ENCODE measurements at places on chromosomes 6 and 20.
A peak's percentile ranks its signal among the peaks of the same experiment; 100 is the strongest.

- H3K36me3 ChIP-seq, result no peaks in the 10 kb centered on the region
- no peaks in the 10 kb centered on the region for H3K4me1 ChIP-seq
- no peaks in the 10 kb centered on the region for H3K27me3 ChIP-seq
- DNase-seq, result no peak
Measured at GRCh38 chr6:126967296-126968005, 151.0 kb upstream of the RSPO3 start.

DNA sequence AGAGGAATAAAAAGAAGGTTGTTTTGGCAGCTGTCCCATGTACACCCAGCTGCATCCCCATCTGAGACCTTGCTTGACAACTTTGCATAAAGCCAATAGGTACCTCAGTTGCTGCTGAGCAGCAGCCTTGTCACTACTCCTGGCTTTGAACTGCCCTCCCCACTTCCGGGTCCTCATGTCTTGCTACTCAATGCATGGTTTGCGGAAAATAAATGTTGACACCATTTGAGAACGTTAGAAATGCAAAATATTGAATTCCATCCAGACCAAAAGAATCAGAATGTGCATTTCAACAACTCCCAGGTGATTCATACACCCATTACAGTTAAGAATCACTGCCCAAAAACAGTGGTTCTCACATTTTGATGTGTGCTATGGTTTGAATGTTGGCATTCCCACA, 32.9 kb downstream of the GPX5 start:
- peaks cover 3% of the 10 kb centered on the region for H3K4me1 ChIP-seq
- no peak overlapping the region for H3K4me3 ChIP-seq
- peaks cover 17% of the 10 kb centered on the region for H3K27me3 ChIP-seq
- peaks cover 3% of the 10 kb centered on the region for H3K36me3 ChIP-seq
- no peak overlapping the region for H3K27ac ChIP-seq
- DNase-seq, result no peak

DNA sequence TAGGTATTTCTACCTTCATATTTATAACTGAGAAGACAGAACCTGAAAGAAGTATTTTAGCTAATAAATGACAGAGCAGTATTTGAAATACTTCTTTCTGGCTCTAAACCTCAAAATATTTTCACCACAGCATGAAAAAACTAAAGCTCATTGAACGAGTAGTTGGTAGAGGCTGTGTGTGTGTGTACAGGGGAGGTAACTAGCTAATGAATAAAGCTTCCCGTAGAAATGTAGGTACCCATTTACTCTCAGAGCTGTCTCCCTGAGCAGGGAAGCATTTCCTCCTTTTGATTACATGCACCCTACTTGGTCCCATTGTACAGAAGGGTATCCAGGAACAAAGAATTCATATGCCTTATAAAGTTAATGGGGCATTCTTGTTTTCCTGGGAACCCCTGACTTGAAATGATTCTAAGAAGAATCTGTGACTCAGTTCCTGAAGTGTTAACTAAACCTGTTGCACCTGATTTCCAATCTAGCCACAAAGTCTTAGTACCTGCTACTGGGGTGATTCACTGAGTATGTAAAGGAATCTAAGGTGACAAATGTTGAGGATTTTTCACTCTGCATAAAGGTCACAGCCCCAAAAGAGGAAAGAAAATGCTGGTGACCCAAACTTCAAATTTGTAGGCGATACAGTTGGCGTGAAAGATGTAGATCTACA, 12.5 kb downstream of the CRYBG1 start:
- no peaks in the 10 kb centered on the region for H3K36me3 ChIP-seq
- no peak overlapping the region for H3K27ac ChIP-seq
- H3K4me1 ChIP-seq, result no peaks in the 10 kb centered on the region

- H3K27me3 ChIP-seq, result peaks cover 66% of the 10 kb centered on the region
- H3K36me3 ChIP-seq, result no peaks in the 10 kb centered on the region
- H3K4me3 ChIP-seq, result no peak overlapping the region
- no peaks in the 10 kb centered on the region for H3K4me1 ChIP-seq
- H3K27ac ChIP-seq, result no peak overlapping the region
Measured at GRCh38 chr20:47740121-47740861, 45.0 kb downstream of the SULF2 start.

GRCh38 chr6:129472239-129472638, 237.7 kb downstream of the ARHGAP18 start:
- no peak overlapping the region for H3K27ac ChIP-seq
- no peak for DNase-seq
- H3K4me3 ChIP-seq, result no peak overlapping the region
- no peaks in the 10 kb centered on the region for H3K36me3 ChIP-seq

- peak overlapping the region; percentile 92 for H3K27ac ChIP-seq
- peaks cover 9% of the 10 kb centered on the region for H3K36me3 ChIP-seq
- H3K27me3 ChIP-seq, result peaks cover 2% of the 10 kb centered on the region
- peaks cover 48% of the 10 kb centered on the region for H3K4me1 ChIP-seq
- H3K4me3 ChIP-seq, result peak overlapping the region; percentile 82
Measured at GRCh38 chr6:46011188-46012085, 4.2 kb downstream of the CLIC5 start.

- no peak for DNase-seq
- no peak overlapping the region for H3K4me3 ChIP-seq
- H3K27me3 ChIP-seq, result peaks cover 83% of the 10 kb centered on the region
- H3K4me1 ChIP-seq, result no peaks in the 10 kb centered on the region
Measured at GRCh38 chr20:48230216-48230615, 444.9 kb upstream of the SULF2 start.

GRCh38 chr6:29516108-29516507, 28.4 kb upstream of the MAS1L start:
- peaks cover 7% of the 10 kb centered on the region for H3K4me1 ChIP-seq
- no peak overlapping the region for H3K27ac ChIP-seq
- no peaks in the 10 kb centered on the region for H3K36me3 ChIP-seq
- no peak overlapping the region for H3K4me3 ChIP-seq

DNA sequence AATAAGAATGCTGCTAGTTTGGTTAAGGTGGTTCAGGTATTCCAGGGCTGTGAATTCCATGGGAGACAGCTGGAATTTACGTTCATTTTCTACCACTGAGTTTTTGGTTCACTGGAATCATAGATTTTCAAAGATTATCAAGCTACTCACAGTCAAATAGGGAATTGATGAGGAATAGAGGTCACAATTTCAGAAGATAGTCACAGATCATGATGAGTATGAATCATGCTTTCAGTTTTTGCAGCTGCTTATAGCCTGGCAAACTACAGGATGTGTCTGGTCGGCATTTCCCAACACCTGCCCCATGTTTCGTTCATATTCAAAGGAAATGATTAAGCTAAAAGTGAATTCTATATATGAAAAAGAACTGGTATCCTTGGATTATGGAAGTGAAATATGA, 58.7 kb downstream of the BCKDHB start:
- no peak overlapping the region for H3K27ac ChIP-seq
- no peak for DNase-seq
- H3K36me3 ChIP-seq, result peaks cover 3% of the 10 kb centered on the region
- peaks cover 7% of the 10 kb centered on the region for H3K4me1 ChIP-seq

DNA sequence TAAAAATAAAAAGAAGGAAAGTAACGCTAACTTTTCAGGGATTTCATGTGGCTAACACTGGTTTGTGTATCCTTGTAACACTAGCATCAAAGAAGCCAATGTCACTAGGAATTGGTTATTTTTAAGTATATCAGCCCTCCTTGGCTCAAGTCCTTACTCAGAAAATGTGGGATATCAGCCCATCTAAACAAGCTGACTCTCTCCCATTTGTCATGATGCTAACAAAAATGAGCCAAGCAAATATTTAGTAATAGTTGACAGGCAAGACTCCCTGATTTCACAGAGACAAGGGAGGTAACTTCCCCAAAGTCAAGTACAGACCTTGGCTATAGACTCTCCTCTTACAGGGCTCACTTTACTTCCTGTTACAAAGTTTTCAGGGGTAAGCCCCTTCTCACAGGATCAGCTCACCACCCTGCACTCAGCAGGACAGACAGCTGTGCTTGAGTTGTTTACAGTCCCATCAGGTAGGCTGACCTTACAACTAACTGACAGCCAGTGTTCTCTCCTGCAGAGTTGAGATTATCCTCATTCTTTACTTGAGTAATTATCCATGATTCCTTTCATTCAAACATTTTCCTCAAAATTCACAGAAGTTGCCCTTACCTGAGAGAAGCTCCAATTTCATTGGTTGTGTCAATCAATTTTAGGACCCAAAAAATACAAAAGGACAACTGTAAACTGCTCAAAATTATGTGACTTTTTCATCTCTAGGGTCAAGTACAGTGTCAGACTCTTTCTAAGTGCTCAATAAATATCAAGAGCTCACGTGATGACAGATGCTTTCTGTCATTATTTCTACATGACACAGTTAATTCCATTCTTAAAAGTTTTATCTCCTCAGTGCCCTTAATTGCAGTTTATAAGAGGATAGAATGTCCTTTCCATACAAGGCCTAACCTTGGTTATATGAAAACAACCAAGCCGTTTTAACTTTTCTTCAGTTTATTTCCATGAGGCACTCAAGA, 38.1 kb upstream of the BMP5 start:
- H3K4me1 ChIP-seq, result no peaks in the 10 kb centered on the region
- no peak for DNase-seq
- peaks cover 3% of the 10 kb centered on the region for H3K36me3 ChIP-seq
- H3K27ac ChIP-seq, result no peak overlapping the region
- no peaks in the 10 kb centered on the region for H3K27me3 ChIP-seq

DNA sequence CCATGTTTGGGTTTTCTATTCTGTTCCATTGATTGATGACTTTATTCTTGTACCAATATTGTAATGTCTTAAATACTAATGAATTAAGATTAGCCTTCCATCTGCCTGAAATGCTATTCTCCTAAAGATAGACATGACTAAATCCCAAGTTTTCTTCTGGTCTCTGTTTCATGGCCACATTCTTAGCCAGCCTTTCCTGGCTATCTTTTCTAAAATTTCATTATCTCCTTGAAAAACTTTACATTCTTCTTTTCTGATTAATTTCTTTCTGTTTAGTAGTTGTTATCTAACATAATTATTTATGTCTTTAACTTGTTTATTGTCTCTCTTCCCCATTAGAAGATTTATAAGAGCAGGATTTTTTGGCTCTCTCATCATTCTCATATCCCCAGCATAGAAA, 4.4 kb upstream of the PRIM2 start:
- H3K36me3 ChIP-seq, result peaks cover 3% of the 10 kb centered on the region
- H3K27ac ChIP-seq, result no peak overlapping the region
- peaks cover 19% of the 10 kb centered on the region for H3K27me3 ChIP-seq
- no peak overlapping the region for H3K4me3 ChIP-seq

DNA sequence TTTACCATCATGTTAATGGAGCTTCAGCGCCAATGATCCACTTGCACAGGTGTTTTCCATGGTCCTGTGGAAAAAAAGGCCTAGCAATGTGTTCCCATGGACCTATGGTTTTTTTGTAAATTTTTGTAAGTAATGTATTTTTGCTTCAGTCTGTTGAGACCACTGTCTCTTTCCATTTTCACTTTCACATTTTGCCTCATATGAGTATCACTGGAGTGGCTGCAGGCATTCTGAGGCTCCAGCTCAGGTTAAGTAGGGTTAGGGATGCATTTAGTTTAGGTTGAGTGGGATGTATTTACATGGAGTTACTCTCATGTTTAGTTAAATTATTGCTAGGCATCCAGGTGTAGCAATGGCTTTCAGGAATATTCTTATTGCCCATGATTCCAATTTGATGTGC, 19.2 kb upstream of the LMBRD1 start:
- H3K27me3 ChIP-seq, result no peaks in the 10 kb centered on the region
- peak overlapping the region; percentile 76 for H3K4me3 ChIP-seq
- no peak for DNase-seq
- peaks cover 34% of the 10 kb centered on the region for H3K4me1 ChIP-seq

DNA sequence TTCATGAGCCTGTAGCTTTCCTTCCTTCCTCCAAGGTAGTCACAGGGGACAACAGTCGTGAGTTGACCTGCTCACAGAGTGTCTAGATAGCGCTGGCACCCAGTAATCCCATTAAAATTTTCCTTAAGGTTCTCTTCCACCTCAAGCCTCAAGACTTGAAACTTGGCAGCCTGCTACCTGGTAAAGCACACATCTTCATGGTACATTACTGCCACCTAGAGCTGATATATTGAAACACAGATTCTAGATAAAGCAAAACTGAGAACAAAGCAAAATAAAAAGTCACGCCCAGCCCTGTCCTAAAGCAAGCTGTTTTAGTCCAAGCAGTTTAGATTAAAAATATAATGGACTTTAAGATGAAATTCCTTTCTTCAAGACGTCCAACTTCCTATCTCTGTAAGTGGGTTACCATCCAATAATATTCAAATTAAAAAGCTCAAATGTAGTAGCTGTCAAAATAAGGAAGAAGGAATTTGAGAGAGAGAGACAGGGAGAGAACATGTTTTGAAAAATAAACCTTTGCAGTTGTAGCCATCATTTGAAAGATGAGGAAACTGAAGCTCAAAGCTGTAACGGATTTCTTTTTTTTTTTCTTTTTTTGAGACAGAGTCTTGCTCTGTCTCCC, 50.7 kb upstream of the CD83 start:
- H3K36me3 ChIP-seq, result no peaks in the 10 kb centered on the region
- peaks cover 22% of the 10 kb centered on the region for H3K27me3 ChIP-seq
- DNase-seq, result peak; percentile 10
- no peak overlapping the region for H3K27ac ChIP-seq
- H3K4me1 ChIP-seq, result peaks cover 4% of the 10 kb centered on the region

DNA sequence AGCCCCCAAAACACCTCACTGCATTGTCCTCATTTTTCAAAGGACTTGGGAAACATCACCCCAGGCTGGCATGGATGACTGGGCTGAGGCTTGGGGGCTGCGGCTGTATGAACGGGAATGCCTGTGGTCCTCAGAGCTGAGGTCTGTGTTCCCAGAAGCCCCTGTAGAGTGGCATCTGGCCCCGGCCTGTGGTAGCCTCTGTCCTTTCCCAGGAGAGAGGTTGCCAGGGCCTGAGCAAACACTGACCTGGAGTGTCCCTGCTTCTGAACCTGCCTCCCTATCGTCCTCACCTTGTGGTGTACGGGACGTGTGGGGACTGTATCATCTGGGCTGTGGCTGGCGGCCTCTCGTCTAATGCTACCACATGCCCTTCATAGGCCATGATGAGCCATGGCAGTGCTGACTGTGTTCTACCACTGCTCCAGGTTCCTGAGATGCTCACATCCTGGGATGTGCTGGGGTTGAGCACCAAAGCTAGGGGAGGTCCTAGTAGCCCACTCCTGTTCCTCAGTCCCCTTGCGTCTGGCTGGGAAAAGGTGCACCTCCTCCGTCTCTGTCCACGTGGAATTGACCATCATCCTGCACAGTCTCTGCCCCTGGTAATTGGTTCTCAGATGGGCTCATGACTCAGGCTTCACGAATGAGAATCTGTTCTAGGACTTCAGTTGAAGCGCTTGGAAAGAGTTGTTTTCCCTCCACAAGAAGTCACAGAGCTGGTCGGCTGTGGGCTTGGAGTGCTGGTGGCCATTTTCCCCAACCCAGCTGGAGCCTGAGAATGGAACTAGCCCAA, 27.6 kb downstream of the PHACTR3 start:
- H3K27me3 ChIP-seq, result peaks cover 42% of the 10 kb centered on the region
- no peaks in the 10 kb centered on the region for H3K4me1 ChIP-seq
- no peaks in the 10 kb centered on the region for H3K36me3 ChIP-seq
- DNase-seq, result no peak

- H3K27me3 ChIP-seq, result no peaks in the 10 kb centered on the region
- H3K4me3 ChIP-seq, result no peak overlapping the region
Measured at GRCh38 chr6:129704708-129705107, 5.3 kb downstream of the ARHGAP18 start.

Data from effector memory CD8-positive, alpha-beta T cell (primary cell).